Stimulated activated CD8-positive, alpha-beta memory T cell treated with anti-CD3 and anti-CD28 coated beads, Interleukin-7, amount 100 ng/mL, for 1 hour (primary cell): ENCODE measurements at places on chromosomes 1 and 21.

GRCh38 chr1:247400685-247401084 is 15.3 kb upstream of the NLRP3 start:
- DNase-seq: no peak

DNA sequence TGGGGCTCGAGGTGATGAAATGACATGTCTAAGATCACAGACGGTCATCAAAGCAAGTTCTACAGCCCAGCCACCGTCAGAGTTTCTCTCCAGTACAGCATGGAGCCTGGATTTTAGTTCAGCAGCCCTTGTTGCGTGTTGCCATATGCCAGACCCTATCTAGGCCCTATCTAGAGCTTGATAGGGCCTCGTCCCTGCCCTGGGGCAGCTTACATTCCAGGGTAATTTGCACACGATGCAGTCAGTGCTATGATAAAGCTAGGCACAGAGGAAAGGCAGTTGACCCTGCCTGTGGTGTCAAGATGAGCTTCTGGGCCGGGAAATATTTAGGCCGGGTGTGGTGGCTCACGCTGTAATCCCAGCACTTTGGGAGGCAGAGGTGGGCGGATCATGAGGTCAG is 18.9 kb downstream of the ETV3L start:
- no peak for DNase-seq

DNA sequence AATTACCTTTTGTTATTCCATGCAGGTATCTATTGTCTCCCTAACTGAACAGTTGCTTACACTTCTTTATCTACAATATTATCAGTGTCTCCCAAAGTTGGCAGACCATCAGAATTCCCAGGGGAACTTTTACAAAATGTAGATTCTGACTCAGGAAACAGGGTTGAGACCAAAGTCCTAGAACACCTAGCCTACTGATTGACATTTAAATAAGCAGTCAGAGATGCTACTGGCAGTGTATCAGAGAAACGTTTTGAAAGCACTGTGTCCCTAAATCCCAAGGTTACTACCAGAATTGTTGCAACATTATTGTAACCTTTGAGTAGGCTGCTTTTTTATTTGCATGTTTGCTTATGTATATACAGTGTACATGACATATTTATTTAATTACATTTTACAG is 1.8 kb upstream of the F5 start:
- DNase-seq: no peak

- DNase-seq: no peak
Observed at GRCh38 chr1:28917757-28918118, 3.4 kb downstream of the EPB41 start.

- DNase-seq: no peak
Observed at GRCh38 chr1:25738499-25738898, 61.5 kb upstream of the SELENON start.

DNA sequence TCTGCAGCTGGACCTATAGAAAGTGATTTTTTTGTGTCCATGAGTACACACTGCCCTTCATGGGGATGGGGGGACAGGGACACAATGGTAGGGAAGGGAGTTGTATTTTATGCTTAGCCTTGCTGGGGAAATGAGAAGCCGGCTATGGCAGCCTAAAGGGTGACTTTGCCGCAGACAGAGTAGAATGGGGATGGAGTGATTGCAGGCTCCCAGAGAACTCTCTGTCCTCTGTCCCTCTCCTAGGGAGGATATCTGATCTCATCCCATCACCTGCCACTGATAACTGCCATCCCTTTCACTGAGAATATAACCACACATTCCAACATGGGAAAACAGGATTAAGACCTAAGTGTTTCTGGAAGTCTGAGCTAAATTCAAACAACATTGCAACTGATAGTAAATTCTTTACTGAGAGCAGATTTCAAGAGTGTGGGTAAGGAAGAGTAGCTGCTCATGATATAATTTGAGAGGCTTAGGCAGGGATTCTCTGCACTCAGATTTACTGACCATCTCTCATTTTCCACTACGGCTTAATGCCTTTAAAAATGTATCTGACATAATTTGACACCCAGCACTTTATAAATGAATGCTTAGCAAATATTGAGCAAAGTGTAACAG is 13.9 kb downstream of the SH2D1B start:
- no peak for DNase-seq

GRCh38 chr21:24023402-24023801 is 1583.9 kb downstream of the MRPL39 start:
- DNase-seq: no peak

- no peak for DNase-seq
Observed at GRCh38 chr1:239434181-239434580, 47.8 kb downstream of the CHRM3 start.

DNA sequence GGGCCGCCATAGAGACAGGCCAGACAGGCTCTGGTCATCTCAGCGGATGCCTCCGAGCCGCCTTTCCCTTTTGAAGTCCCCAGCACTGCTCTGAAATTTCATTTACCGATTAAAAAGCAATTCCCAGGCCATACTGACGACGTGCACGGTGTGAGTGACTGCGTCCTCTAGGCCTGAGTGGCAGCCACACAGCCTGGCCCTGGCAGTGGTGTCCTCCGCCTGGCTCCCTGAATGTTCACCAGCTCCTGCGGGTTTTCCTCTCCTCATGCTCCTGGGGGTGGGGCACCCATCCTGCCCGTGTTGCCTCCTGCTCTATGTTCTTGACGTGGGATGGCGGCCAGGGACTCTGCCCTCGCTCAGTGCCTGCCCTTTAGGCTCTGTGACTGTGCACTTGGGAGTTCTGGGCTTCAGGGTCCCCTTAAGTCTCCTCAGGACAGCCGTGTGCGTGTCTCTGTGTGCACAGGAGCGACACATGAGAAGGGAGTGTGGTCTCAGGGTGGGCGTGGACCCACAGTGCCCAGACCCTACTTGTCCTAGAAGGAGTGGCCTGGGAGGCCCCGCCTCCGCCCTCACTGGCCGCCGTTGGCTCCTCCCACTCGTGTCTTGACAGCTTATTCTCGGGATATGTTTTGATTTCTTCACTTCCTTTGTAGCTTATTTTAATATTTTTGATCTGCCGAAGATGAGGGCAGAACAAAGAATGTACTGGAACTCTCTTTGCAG is 3.6 kb downstream of the SKI start:
- DNase-seq: no peak

DNA sequence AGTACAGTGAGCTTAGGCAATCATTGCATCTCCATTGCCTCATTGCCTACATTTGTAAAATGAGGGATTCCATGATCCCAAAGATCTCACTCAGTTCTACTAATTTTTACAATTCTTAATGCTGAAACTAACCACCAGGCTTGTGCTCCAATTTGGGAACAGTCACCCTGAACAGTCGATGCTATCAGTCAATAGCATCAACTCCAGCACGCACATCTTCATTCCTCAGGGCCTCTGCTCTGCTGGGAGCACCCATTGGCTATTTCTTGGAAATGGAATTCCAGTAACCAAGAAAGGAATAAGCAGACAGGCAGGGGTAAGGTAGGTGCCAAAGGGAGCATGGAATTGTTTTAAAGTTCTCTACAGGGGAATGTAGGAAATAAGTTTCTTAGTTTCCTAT is 14.2 kb upstream of the ACKR1 start:
- DNase-seq: no peak

GRCh38 chr1:36248250-36248894 is 24.1 kb downstream of the THRAP3 start:
- DNase-seq: no peak

DNA sequence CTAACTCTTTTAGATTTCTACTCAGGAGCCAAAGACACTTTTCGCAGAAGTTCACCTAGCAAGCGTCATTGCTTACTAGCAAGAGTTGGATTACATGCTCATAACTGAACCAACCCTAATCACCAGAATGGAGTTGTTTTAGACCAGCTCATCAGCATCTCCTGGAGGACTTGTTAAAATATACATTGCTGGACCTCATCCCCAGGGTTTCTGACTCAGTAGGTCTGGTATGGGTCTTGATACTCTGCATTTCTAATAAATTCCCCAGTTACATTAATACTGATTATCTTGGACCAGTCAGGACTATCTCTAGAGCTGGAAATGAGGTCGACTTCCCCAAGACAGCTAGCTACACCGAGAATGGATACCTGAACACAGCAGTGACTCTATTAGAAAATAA is 9.7 kb upstream of the PRDX6 start:
- no peak for DNase-seq

GRCh38 chr1:23916209-23917131 is 3.3 kb upstream of the CNR2 start:
- DNase-seq: peak; percentile 38

- DNase-seq: no peak
Observed at GRCh38 chr1:244273845-244274619, 177.7 kb downstream of the ADSS2 start.

DNA sequence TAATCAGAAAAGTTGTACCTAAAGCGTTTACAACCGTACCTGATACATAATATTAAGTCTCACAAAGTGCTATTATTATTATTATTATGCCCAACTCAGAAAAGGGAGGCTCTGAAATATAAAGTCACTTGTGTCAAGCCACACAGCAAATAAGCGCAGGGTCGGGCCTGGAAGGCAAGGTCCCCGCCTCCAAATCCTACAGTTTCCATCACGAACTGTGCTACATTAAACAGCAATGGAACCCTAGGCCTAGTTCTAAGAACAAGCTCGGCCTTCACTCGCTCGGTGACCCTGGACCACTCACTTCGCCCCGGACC is 549 bp downstream of the PARS2 start:
- DNase-seq: no peak

GRCh38 chr21:17550671-17551308 is 37.9 kb downstream of the CXADR start:
- DNase-seq: no peak

GRCh38 chr1:106907795-106908194 is 148.7 kb upstream of the PRMT6 start:
- DNase-seq: no peak

DNA sequence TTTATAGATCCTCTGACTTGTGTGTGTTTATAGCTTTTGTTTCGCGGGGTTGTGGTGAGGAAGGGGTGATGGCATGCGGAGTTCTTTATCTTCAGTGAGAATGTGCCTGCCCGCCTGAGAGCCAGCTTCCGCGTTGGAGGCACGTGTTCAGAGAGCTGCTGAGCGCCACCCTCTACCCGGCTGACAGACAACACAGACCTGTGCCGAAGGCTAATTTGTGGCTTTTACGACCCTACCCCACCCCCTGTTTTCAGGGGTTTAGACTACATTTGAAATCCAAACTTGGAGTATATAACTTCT is 14.4 kb upstream of the CD101 start:
- DNase-seq: peak; percentile 38

DNA sequence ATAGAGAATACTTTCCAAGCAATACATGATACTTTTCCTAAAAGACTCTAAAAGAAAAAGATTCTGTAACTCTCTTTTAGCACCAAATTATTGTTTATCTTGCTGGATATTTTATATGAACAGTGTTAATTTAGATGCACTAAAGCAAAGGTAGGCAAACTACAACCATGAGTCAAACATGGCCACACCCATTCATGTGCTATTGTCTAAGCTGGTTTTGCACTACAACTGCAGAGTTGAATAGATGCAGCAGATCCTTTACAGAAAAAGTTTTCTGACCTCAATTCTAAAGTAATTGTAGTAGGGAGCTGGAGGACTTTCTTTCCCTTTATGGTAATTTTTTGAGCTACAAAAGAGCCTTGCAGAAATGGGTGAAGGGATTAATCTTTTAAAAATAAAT is 19.4 kb downstream of the BLZF1 start:
- DNase-seq: no peak

DNA sequence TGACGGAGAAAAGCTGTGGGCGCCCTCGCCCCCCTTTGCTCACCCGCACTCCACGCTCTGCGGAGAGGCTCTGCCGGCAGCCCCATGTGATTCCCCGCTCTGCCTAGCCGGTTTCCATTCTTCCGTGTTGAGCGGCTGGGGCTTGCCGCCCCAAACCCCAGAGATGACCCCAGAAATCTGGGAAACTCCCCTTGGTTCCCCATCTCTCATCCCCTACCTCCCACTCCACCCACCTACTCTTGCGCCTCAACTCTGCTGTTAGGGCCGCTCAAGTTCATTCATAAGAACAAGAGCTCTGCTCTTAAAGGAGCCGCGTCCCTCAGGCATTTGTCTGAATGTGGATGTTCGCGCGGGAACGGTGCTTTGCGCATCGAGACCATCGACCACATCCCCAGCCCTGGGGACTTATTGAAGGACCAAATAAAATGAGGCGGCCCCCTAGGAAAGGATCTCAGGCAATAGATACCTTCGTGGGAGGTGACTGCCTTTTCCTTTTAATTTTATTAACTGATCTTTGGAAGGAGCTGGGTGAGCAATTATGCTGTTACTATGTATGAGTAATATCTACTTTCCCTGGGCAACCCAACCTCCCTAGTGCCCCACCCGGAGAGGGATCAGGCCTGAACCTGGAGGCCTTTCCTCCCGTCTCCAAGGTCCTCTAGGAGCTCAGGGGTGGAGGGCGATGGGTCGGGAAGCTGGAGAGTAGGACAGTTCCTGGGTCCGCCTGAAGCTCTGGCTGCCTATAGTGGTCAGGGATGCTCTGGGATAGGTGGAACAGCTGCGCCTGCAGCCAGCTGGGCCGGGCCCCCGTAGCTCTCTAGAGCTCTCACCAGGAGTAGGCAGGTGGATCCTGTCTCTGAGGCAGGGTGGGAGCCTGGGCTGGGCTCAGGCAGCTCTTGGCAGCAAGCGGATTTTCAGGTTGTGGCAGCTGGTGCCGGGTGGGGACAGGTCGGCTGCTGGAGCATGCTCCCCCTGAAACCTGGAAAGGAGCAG is 898 bp downstream of the MFSD2A start:
- no peak for DNase-seq

GRCh38 chr21:29332461-29333362 is 34.0 kb downstream of the BACH1 start:
- no peak for DNase-seq

DNA sequence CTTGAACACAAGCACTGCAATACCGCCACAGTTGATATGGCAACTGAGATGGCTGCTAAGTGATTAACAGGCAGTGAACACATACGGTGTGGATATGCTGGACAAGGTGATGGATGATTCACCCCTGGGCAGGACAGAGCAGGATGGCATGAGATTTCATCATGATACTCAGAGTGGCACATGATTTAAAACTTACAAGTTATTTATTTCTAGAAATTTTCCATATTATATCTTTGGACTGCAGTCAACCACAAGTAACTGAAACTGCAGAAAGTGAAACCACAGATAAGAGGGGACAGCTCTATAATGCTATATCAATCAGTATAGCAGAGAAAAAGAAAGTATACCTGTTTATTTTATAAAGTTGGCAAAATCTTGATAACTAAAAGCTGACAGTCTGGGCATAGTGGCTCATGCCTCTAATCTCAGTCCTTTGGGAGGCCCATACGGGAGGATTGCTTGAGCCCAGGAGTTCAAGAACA is 47.9 kb downstream of the PHACTR4 start:
- no peak for DNase-seq
